ENCODE measurements at places on chromosomes 4 and X.

DNA sequence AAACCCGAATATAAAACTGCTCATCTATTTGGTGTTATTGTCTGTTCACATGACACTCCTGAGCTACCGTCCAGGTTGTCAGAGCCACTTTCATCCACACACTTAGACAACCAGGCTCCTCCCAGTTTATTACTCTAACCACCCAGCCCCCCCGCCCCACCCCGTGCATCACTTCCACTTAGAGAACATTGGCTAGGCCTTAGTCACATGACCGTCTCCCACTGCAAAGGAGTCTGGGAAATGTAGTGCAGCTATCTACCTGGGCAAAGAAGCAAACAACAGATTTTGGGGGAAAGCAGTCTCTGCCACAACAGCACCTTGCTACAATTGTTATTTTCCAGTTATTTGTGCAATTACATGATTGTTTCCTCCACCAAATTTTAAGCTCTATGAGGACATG lies 57.6 kb upstream of the RBPJ start:
- DNase-seq = no peak

GRCh38 chrX:129843209-129843458 lies 552 bp downstream of the ZDHHC9 start:
- DNase-seq = no peak

GRCh38 chr4:15963001-15963451 lies at the start of gene FGFBP2:
Gene FGFBP2 (minus strand): TSS chr4:15963175. CDS start chr4:15963129, 46 bp downstream.
- no peak for DNase-seq

DNA sequence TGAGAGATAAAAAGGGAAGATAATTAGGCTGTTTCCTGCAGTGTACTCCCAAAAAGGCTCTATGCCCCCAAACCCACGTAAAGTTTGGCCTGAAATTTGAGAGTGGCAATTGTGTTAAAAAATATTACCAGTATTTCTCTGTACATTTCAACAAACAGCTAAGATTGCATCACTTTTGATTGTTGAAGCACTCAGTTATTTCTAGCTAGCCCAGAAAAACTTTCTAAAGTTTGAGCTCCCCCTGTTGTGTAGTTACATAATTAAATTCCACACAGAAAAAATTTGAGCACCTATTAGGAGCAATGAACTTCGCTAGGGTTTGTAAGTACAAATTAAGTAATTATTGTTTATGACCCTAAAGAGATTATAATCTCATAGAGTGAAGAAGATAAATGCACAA lies 109.4 kb downstream of the DLG3 start:
- no peak for DNase-seq

DNA sequence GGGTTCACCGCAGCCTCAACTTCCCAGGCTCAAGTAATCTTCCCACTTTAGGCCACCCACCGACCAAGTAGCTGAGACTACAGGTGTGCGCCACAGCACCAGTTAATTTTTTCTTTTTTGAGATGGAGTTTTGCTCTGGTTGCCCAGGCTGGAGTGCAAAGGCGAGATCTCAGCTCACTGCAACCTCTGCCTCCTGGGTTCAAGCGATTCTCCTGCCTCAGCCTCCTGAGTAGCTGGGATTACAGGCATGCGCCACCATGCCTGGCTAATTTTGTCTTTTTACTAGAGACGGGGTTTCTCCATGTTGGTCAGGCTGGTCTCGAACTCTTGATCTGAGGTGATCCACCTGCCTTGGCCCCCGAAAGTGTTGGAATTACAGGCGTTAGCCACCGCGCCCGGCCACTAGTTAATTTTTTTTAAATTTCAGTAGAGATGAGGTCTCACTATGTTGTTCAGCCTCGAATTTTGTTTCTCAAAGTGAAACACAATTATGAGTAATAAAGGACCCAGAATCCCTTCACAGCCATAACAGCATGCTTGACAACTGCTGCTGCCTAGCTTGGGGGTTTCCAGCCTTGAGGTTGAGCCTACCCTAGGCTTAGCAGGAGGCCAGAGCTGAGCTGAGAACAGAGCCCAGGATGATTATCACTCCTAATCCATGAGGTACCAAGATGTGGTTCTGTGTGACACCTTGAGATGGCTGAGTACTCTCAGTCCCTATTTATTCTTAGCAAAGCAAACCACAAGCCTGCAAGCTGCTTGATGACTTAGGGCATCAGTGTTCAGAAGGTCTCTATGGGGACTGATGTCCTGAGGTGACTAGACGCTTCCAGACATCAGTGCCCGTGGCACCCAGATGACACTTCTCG lies 41.6 kb upstream of the NKRF start:
- DNase-seq = no peak

DNA sequence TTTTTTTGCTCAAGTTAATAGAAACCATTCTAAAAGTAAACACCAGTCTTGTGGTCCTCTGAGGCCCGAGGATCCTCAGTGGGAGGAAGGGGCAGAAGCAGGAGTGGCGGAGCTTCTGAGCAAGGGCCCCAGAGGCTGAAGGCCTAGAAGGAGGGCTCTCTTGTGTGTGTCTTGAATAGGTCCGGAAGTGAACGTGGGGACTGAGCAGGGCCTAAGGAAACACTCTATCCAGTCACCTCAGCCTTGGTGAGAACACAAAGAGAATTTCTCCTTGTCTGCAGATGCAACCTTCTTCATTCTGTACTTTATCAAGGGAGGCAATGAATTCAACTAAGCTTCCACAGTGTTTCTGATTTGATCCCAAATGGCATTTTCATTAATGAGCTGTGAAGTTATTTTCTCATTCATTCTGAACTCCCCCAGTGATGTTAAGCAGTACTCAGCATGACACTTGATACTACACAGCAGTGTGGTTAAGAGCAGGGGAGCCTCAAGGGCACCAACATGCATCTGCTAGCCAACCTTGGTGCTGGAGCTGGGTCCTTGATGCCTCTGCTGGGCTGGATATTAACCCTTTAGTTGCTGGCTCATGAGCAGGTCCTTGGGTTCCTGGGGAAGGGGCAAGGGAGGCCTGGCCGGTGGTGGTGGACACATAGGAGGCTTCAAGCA lies 64.7 kb downstream of the RBM47 start:
- no peak for DNase-seq

- no peak for DNase-seq
Observed at GRCh38 chr4:63556332-63556731, 852.9 kb downstream of the TECRL start.

- no peak for DNase-seq
Observed at GRCh38 chrX:154399527-154400368, 1.6 kb downstream of the RPL10 start.

DNA sequence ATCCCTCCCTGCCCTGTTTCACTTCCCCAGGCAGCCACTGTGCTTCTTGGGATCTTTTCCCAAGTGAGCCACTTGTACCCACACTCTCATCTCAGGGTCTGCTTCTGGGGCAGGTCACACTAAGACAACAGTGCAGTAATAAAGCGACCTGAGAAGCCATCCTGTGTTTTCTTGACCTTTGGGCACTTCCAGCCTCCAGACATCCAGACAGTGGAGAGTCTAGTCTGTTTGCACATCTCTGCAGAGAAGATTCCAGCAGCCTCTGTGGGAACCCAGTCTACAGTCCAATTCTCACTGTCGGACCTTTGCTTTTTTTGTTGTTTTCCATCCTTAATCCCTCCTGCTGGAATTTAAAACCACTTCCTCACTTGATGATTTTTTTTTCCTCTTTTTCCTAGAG lies 50.3 kb upstream of the ATP6AP2 start:
- no peak for DNase-seq

GRCh38 chrX:110086162-110086915 lies 83.4 kb downstream of the TMEM164 start:
- DNase-seq = no peak

- no peak for DNase-seq
Observed at GRCh38 chrX:21946925-21947641, 6.6 kb downstream of the SMS start.

GRCh38 chr4:1756079-1756478 lies 34.8 kb downstream of the TACC3 start:
- no peak for DNase-seq

- no peak for DNase-seq
Observed at GRCh38 chr4:16582526-16582925, 315.9 kb downstream of the LDB2 start.

- no peak for DNase-seq
Observed at GRCh38 chr4:98652996-98653395, 5.4 kb downstream of the TSPAN5 start.

- DNase-seq = no peak
Observed at GRCh38 chr4:100117750-100118149, 72.5 kb downstream of the DDIT4L start.

- DNase-seq = no peak
Observed at GRCh38 chr4:147965873-147966272, 234.0 kb downstream of the ARHGAP10 start.

DNA sequence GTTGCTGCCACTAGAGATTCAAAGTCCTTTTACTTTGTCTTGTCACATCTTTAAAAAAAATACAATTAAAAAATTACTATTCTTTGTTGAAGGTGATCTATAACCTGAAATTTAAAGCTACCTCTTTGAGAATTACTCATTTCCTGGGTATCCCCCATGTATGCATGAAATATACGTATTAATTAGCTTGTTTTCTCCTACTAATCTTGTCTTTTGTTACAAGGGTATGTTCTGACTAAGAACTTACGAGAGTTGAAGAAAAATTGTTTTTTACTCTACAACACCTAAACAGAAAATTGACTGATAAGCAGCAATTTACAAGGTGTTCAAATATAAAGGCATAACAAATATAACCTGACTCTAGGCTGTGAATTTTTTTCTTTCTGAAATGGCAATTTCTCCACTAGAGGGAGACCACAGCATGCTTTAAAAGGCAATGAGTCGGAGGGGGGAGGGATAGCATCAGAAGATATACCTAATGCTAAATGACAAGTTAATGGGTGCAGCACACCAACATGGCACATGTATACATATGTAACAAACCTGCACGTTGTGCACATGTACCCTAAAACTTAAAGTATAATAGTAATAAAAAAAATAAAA lies 249.6 kb downstream of the OPHN1 start:
- DNase-seq = no peak
